Thoracic aorta (tissue), 2 donors: ENCODE measurements at places on chromosomes 6 and 20. TPM values are rescaled to one million over a fixed set of nuclear protein-coding genes. Genes with fewer than 3 reads are reported as not detected.

DNA sequence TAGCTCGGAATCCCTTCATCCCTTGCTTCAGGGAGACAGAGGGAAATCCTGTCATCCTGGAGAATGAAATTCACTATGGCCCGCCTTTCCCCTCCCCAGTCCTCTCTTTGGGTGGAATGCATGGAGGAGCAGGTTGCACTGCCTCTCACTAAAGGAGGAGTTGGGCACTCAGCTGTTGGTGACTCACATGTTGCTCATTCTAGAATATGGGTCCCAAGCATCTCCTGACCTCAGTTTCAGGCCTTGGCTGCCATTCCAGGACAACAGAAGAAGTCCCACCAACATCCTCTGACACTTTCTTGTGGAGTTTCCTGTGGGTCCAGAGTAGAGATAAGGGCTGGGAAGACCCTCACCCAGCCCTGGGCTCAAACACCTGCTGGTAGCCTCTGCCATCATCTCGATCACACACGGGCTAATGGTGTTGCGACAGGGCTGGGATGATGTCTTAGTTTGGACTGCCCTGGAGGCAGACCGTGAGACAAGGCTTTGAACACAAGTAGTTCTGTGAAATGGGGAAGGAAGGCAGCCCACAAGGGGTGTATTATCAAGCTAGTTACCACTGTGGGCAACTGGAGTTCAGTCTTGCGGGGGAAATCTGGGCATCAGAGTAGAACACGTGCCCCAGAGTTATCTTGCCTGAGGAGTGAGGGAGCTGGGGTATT is 52.4 kb upstream of the RNF24 start:
- H3K36me3 ChIP-seq, result no peaks in the 10 kb centered on the region
- H3K27me3 ChIP-seq, result no peaks in the 10 kb centered on the region

DNA sequence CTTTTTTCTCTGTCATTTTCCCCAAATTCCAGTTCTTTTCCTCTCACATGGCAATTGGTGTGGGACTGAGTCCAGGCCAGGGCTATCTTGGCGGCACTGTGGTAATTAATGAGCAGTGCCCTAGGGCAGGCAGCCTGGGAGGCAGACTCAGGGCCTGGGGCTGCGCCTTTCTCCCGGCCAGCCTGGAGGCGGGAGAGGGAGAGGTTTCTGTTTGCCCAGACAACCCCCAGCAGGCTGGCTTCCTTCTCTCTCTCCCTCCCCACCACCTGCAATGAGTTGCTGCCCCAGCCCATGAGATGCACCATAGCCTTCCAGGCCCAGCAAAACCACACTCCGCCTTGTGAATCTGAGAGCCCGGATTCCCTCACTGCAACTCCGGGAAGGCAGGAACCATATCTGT is 15.1 kb upstream of the CCDC167 start:
- H3K27me3 ChIP-seq, result no peaks in the 10 kb centered on the region
- no peak for DNase-seq
- no peak overlapping the region for H3K27ac ChIP-seq
- no peak overlapping the region for H3K4me3 ChIP-seq
- peaks cover 4% of the 10 kb centered on the region for H3K4me1 ChIP-seq
- H3K36me3 ChIP-seq, result no peaks in the 10 kb centered on the region

- no peaks in the 10 kb centered on the region for H3K27me3 ChIP-seq
- H3K36me3 ChIP-seq, result no peaks in the 10 kb centered on the region
- no peak overlapping the region for H3K27ac ChIP-seq
- no peaks in the 10 kb centered on the region for H3K4me1 ChIP-seq
Observed at GRCh38 chr6:38580030-38580429, 59.7 kb downstream of the BTBD9 start.

DNA sequence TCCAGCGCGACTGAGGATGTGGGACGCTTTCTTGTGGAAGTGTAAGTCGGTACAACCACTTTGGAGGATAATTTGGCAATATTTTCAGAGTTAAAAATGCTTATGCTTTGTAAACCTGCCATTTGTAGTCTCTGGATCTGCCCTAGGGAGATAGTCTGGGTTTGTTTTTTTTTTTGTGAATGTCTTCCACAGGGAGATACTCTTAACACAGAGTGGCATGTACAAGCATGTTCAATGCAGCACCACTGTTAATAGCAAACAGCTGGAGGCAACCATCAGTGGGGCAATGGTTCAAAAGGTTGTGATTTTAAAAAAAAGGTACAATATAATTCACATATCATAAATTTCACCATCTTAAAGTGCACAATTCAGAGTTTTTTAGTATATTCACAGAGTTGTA is 22.4 kb downstream of the SLC9A8 start:
- no peak overlapping the region for H3K27ac ChIP-seq
- no peaks in the 10 kb centered on the region for H3K27me3 ChIP-seq
- peaks cover 13% of the 10 kb centered on the region for H3K4me1 ChIP-seq
- no peak for DNase-seq
- no peak overlapping the region for H3K4me3 ChIP-seq
- peaks cover 14% of the 10 kb centered on the region for H3K36me3 ChIP-seq

DNA sequence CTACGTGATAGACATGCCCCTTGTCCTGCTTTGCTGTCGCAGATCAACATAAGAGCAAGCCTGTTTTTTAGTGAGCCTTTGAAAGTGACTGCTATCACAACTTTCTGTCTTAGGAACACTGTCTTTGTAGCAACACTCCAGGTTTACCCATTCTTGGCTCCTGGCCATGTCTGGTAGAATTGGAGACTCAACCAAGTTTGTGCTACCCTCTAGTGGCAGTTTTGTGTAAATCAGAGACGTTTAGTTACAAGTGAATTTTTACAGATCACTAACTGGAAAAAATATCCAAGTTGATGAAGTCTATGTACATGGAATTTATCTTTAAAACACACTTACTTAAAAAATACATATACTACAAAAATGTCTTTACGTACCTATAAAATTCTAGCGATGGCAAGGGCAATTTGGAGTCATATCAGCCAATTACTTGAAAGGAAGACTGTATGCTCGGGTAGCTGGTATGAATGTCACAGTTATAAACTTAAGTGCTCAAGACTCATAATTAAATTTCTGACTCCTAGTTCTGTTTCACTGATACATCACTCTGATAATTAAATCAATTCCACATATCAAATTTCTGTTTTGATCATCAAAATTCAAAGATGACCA is 101.4 kb downstream of the ADGB start:
- H3K4me3 ChIP-seq, result no peak overlapping the region
- no peak overlapping the region for H3K27ac ChIP-seq
- no peaks in the 10 kb centered on the region for H3K27me3 ChIP-seq
- peak; percentile 70 for DNase-seq

- DNase-seq, result no peak
- no peak overlapping the region for H3K4me3 ChIP-seq
- H3K27me3 ChIP-seq, result no peaks in the 10 kb centered on the region
- H3K4me1 ChIP-seq, result peaks cover 14% of the 10 kb centered on the region
- no peaks in the 10 kb centered on the region for H3K36me3 ChIP-seq
Observed at GRCh38 chr6:159695984-159696383, 2.9 kb upstream of the SOD2 start.

DNA sequence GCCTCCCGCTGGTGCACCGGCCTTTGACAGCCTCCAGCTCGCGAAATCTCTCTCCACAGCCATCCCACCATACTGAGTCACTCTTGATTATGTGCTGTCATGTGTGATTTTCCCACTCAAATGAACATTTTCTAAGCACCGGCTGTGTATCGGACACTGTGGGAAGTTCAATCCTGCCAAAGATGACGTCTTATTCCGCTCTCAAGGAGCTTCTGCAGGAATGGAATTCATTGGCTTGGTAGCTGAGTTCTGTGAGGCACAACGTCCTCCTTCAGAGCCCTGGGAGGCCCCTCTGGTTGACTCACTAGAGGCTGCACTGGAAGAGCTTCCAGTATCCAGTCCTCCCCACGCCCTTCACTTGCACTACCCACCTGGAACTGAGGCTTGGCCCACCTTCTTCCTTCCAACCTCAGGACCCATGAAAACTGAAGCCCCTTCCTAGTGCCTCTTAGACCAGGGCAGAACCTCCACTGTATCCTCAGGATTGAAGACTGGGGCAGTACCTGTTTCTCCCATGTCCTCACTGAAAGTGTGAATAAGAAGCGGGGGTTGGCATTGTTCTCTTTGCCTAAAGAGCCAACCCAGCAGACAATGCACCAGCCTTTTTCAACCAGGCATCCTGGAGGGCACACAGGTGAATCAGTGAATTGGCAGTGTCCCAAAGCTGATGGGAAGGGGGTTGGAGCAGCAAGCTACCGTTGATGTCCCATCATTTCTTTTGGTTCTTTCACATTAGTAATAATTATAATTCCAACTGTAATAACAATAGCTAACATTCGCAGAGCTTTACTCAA is 1.7 kb downstream of the UNC5CL start:
- H3K27ac ChIP-seq, result no peak overlapping the region
- H3K27me3 ChIP-seq, result no peaks in the 10 kb centered on the region
- no peak for DNase-seq
- H3K4me3 ChIP-seq, result no peak overlapping the region
- H3K4me1 ChIP-seq, result no peaks in the 10 kb centered on the region

- peaks cover 25% of the 10 kb centered on the region for H3K4me1 ChIP-seq
- no peak overlapping the region for H3K4me3 ChIP-seq
- DNase-seq, result no peak
- peak overlapping the region; percentile 36 for H3K27ac ChIP-seq
- no peaks in the 10 kb centered on the region for H3K36me3 ChIP-seq
Observed at GRCh38 chr6:53287336-53288225, 61.2 kb downstream of the ELOVL5 start.

DNA sequence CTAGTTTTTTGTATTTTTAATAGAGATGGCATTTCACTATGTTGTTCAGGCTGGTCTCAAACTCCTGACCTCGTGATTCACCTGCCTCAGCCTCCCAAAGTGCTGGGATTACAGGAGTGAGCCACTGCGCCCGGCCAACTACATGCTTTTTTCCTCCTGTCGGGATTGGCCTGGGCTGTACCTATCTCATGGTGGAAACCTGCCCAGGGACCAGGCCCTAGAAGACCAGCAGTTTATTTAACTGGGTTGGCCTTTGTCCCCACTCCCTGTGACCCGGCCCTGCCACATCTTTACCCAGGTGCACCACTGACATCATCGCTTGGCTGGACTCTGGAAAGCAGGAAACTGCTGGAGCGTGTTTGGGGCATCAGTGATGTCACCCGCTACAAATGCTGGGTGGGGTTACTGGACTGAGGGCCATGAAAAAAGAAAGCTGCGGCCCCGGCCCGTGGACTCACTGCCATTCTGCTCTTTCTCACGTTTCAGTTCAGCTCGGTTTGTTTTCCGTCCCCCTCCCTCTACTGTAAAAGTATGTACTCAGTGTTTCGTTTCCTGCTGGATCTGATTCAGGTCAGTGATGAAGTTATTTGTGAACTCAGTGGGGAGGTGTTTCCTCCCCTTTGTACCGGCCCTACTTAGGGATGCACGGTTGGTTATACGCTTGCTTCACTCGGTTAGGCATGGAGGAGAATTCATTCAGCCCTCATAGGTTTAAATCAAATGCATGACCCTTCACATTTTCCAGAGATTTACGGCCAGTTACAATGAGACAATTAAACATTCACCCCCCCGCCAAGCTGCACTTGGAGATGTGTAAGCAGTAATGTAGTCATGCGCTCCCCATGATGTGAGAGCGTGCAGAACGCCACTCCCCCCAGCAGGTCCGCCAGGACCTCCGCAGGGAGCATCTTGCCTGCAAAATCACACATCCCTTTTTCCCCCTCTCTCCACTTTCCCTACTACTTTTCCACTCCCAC is 179.3 kb downstream of the MTHFD1L start:
- peak overlapping the region; percentile 55 for H3K4me3 ChIP-seq
- H3K27ac ChIP-seq, result peak overlapping the region; percentile 77
- peaks cover 40% of the 10 kb centered on the region for H3K4me1 ChIP-seq
- H3K27me3 ChIP-seq, result no peaks in the 10 kb centered on the region
- peak; percentile 43 for DNase-seq

DNA sequence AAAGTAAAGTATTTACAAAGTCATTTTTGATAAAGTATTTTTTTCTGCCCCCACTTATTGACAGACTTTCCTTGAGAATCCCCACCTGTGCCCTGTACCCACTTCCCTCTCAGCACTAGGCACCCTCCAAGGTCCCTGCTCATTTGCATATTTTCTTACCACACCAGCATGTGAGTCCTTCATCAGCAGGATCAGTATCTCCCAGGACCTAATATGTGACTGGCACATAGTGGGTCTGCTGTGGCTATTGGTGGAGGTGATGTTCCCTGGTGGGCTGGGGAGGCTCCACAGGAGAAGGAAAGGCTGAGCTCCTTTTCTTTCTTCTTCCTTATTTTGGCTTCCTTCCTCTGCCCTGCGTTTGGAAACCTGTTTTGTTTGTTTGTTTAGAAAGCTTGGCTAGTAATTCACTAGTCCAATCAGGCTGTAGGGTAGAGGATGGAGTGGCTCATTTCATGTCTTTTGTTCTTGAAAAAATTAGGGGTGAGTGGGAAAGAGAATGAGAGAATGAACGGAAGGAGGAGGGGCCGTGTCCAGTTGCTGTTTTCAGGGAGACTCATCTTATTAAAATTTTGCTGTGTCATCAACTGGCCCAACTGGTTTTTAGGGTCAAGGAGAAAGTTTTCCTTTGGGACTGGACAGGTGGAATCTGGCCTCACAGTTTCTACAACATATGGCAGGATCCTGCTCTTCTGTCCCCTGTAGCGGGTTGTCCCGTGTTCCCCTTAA is 2.8 kb upstream of the RNF24 start:
- DNase-seq, result no peak
- no peak overlapping the region for H3K4me3 ChIP-seq
- H3K27ac ChIP-seq, result no peak overlapping the region
- H3K4me1 ChIP-seq, result peaks cover 10% of the 10 kb centered on the region
- H3K27me3 ChIP-seq, result no peaks in the 10 kb centered on the region

DNA sequence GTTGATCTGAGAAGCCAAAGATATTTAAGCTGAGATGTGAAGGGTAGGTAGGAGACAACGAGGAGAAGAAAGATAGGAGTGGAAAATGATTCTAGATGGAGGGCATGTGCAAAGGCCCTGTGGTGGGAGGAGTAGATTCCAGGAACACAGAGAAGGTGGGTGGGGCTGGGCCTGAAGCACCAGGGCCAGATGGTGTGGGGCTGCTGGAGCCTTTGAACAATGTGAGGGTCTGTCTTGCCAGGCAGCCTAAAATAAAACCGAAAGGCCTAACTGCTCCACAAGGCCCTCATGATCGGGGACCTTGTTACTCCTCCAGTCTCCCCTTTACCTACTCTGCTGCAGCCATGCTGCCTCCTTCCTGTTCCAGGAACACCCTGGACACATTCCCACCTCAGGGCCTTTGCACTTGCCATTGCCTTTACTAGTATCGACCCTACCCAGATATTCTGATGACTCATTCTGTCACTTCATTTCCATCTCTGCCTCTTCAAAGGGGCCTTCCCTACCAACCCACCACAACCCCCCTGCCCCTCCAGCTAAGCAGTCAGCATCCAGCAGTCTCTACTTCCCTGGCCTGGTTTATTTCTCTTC is 20.0 kb downstream of the FAM110A start:
- no peak overlapping the region for H3K27ac ChIP-seq
- H3K36me3 ChIP-seq, result no peaks in the 10 kb centered on the region
- no peak overlapping the region for H3K4me3 ChIP-seq
- peaks cover 10% of the 10 kb centered on the region for H3K4me1 ChIP-seq

The DHX16 gene
- 55.2 TPM for total RNA-seq

The ECT2L gene
- total RNA-seq, result not detected

The NOTCH4 gene
- total RNA-seq, result 23.6 TPM

The TTBK1 gene
- total RNA-seq, result not detected

The DEFB127 gene
- not detected for total RNA-seq

The RIMS1 gene
- total RNA-seq, result 3.5 TPM
